LHCN-M2 (cell line): ENCODE measurements at places on chromosomes 7 and 10. TPM values are rescaled to one million over a fixed set of nuclear protein-coding genes. Genes with fewer than 3 reads are reported as not detected.
A peak's percentile ranks its signal among the peaks of the same experiment; 100 is the strongest.

- DNase-seq, result no peak
Measured at GRCh38 chr7:130985361-130985760, 251.4 kb upstream of the KLF14 start.

GRCh38 chr7:54846273-54846672 lies 87.3 kb upstream of the SEC61G start:
- peak; percentile 40 for DNase-seq

DNA sequence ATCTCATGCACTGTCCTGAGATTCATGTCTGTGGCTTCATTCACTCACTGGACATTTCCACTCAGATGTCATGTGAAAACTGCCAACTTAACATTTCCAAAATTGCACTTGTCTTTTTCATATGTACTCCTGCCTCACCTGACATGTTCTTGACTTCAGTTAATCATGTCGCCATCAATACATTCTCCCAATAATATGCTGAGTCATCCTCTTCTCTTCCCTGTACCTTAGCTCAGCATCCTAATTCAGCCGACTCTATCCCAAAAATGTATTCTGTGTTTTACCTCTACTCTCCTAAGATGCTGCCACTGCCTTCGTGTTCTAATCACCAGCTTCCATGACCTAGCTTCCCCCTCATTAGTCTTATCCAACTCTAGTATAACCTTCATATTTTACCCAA lies 93.9 kb upstream of the GNAI1 start:
- DNase-seq, result no peak

GRCh38 chr7:43439631-43440401 lies 143.1 kb upstream of the STK17A start:
- DNase-seq, result peak; percentile 40

GRCh38 chr10:917416-917720 lies 14.1 kb downstream of the LARP4B start:
- no peak for DNase-seq

SNX10 gene
- not detected in 2 replicates for total RNA-seq

PPP1R17 gene
- total RNA-seq, result 0.06 TPM in 1 of 2 replicates, not detected in the other
